ENCODE measurements at places on chromosomes 5 and 9.

GRCh38 chr5:179802950-179803562 is 3.6 kb downstream of the MGAT4B start:
- DNase-seq = no peak

DNA sequence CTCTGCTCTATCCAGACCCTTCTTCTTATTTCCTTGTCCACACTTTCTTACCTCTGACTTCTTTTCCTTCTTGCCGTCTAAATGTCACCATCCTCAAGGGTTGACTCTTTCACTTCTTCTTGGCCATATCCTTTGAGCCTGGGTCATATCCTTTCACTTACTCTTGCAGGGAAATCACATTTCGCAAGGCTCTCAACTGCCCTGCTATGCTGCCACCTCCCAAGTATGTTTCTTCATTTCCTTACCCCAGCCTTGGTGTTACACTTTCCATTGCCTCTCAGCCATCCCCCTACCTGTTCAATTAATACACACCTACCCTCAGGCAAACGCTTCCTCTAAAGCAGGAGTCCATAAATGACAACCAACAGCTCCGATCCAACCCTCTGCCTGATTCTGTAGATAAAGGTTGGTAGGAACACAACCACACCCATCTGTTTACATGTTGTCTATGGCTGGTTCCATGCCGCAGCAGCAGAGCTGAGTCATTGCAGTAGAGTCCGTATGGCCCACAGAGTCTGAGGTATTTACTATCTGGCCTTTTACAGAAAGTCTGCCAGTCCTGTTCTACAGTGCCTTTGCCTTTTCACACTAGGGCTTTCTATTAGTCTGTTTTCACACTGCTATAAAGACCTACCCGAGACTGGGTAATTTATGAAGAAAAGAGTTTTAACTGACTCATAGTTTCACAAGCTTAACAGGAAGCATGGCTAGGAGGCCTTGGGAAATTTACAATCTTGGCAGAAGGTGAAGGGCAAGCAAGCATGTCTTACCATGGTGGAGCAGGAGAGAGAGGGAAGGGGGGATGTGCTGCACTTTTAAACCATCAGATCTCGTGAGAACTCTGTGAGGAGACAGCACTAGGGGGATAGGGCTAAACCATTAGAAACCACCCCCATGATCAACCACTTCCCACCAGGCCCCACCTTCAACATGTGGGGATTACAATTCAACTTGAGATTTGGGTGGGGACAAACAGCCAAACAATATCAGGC is 97.9 kb downstream of the SV2C start:
- peak; percentile 59 for DNase-seq

GRCh38 chr9:17462869-17463464 is 115.9 kb upstream of the SH3GL2 start:
- peak; percentile 9 for DNase-seq

DNA sequence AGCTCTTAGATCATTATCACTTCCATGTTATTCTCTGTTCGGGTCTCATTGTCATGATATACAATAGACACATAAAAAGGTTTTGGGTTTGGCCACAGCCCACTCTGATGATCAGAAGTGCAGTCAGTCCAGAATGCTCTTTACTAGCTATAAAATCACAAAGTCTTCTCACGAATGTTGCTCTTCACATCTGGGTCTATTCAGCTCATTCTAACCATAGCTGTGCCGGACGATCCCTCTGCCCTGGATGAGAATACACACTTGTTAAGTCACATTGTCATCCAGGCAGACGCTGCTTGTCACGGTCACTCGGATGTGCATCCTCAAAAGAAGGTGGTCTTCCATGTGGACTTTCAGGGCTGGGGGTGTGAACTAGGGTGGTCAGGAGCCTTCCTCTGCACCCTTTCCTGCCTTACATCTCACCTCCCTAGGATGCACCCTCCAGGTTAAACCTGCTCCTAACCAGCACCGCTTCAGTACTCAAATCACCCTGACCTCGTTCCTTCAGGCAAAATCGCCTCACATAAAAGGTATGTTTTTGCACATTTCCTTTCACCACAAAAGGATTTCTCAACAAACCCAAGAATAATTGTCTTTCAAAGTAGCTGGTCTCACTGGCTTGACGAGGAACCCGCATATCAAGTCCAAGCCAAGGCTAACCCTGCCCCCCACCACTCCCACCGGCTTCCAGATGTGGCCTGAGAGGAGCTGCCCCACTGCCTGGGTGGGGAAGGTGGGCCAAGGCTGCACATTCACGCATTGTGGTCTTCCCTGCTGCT is 21.9 kb downstream of the ANKH start:
- no peak for DNase-seq

DNA sequence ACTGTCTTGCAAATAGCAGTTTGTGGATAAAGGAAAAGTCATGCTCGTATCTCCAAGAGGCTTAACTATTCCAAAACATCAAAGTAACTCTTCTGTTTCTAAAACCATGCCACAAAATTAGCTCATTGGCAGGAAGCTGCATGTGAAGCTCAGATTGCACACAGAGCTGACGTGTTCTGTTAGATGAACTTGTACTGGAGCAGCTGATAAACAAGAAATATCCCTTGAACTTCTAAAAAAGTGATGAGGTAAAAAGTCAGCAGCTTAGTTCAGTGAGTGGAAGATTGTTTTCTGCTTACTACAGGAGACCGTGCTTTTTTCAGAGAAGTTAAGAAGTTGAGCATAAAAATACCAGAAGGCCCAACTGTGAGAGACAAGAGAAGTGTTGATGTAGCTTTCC is 113.2 kb downstream of the SLC12A2 start:
- no peak for DNase-seq

All from epithelial cell of proximal tubule (primary cell).